Stimulated activated CD4-positive, alpha-beta T cell treated with anti-CD3 and anti-CD28 coated beads, Interleukin-1b, Interleukin-23, amount 100 ng/mL, for 48 hours (primary cell): ENCODE measurements at places on chromosomes 1 and 21.

GRCh38 chr1:31696242-31696641, 7.6 kb downstream of the COL16A1 start:
- no peak for DNase-seq

DNA sequence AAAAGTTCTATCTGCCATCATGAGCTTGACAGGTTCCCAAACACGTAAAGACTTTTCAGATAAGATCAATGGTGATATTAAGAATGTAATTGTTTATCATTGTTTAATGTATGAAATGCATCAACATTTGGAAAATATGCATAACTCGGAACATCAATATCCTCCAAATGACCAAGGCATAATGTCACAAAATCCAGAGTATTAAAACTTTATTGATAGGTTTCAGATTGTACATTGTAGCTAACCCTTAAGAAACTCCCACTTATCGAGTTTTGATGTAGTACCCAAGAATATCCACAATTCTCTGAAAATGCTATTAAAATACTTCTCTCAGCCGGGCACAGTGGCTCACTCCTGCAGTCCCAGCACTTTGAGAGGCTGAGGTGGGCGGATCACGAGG, 12.1 kb upstream of the TNNI1 start:
- DNase-seq = no peak

- no peak for DNase-seq
Observed at GRCh38 chr1:159841749-159842148, 15.1 kb downstream of the SLAMF8 start.

- DNase-seq = no peak
Observed at GRCh38 chr1:76759950-76760349, 107.3 kb upstream of the ST6GALNAC5 start.

DNA sequence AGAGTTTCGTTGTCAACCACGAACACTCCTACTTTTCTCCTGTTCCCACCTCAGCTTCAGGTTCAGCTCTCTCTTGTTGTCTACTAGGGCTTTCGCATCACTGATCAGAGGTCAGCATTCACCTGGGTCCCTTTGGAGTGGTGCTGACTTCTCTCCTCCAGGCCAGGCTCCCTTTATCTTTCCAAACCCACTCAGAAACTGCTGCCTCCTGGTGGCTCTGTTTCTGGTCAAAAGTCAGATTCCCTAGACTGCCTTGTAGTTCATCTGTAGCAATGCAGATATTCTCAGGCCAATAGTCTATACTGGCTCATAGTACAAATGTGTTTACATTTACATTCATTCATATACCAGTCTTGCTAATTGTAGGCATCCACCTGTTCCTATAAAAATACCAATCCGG, 6.4 kb upstream of the ERI3 start:
- DNase-seq = no peak

GRCh38 chr1:167148421-167148820, 54.5 kb downstream of the STYXL2 start:
- DNase-seq = no peak

GRCh38 chr1:40853113-40853884, 8.9 kb downstream of the CITED4 start:
- DNase-seq = no peak
